Naive thymus-derived CD8-positive, alpha-beta T cell (primary cell): ENCODE measurements at places on chromosomes 4 and X. TPM values are rescaled to one million over a fixed set of nuclear protein-coding genes. Genes with fewer than 3 reads are reported as not detected.

DNA sequence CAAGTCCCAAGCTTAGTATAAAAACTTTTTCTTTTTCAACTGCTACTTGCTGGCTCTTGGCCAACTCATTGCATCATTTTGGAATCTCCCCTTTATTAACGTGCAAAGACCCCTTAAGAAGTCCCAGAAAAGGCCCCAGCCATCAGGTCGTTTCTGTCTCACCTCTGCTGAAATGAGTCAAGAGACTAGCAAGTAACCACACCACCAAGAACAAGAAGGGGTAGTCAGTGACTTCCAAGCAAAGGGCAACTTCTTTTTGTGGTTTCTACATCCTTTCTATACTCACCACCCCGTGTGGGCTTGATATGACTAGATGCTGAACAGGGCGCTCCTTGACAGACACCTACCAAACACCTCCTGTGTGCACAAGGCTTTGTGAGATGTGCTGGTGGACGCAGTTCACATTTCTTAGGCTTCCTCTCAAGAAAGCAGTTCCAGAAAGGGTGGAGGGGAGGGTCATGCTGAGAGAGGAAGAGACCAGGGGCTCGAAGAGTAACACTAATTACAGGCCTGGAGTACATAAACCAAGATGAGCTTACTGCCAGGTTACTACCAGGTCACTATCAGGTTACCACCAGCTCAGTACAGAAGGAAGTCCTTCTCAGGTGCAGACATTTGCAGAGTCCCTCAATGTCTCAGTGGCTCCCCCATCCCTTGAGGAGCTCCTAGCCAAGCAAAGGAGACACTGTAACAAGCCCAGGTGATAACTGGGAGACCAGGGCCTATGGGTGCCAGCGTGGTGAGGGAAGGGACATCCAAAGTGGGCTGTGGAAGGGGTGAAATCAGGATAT is 19.3 kb downstream of the JAKMIP1 start:
- DNase-seq = no peak
- no peak overlapping the region for H3K4me3 ChIP-seq

GRCh38 chr4:174107746-174108354 is 175.6 kb downstream of the FBXO8 start:
- DNase-seq = no peak
- peaks cover 5% of the 10 kb centered on the region for H3K4me1 ChIP-seq
- no peak overlapping the region for H3K27ac ChIP-seq
- peaks cover 24% of the 10 kb centered on the region for H3K27me3 ChIP-seq

GRCh38 chr4:184641451-184641850 is 7.8 kb downstream of the CASP3 start:
- peaks cover 64% of the 10 kb centered on the region for H3K4me1 ChIP-seq
- peaks cover 4% of the 10 kb centered on the region for H3K36me3 ChIP-seq
- H3K27ac ChIP-seq = no peak overlapping the region

The TRIM75 gene
- not detected for polyA plus RNA-seq

GRCh38 chr4:143085659-143086058 is 99.1 kb upstream of the USP38 start:
- H3K4me1 ChIP-seq = no peaks in the 10 kb centered on the region
- no peak for DNase-seq
- no peaks in the 10 kb centered on the region for H3K36me3 ChIP-seq
- H3K4me3 ChIP-seq = no peak overlapping the region
- H3K27me3 ChIP-seq = peaks cover 2% of the 10 kb centered on the region

DNA sequence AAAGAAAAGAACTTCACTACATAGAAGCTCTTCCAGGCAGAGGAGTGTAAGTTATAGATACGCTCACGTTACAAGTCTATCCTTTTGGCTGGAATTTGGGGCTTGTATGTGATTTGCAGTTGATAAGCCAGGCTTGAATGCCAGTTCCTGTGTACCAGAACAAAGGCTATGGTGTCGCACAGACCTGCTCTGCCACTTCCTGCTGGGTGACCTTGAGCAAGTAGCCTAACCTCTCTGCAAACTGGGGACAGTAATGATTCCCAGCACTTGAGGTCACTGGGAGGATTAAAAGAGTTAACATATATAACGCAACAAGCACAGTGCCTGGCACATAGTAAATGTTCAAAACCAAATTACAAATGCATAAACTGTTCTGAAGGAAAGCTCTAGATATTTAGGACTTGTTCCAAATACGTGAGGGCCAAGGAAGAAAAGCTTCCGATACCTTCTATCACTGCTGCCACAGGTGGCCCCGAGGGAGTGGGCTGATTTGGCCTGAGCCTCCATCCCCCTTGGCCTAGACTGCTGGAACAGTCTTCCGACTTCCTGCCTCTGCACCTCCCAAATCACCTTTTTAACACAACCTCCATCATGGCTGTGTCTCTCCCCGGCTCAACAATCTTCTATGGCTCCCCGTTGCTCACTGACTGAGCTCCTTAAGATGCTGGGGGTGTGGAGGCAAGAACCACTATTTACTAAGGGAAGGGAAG is 1.3 kb upstream of the SOWAHD start:
- H3K27ac ChIP-seq = peak overlapping the region; percentile 95
- H3K4me3 ChIP-seq = peak overlapping the region; percentile 73
- no peaks in the 10 kb centered on the region for H3K27me3 ChIP-seq
- no peak for DNase-seq

The HDX gene
- polyA plus RNA-seq = 0.30 TPM
